Stimulated activated CD8-positive, alpha-beta memory T cell treated with anti-CD3 and anti-CD28 coated beads, Interleukin-15, amount 100 ng/mL, for 24 hours (primary cell): ENCODE measurements at places on chromosomes 5 and 9.

- DNase-seq, result no peak
Measured at GRCh38 chr5:6535594-6535993, 86.9 kb downstream of the UBE2QL1 start.

GRCh38 chr5:65695162-65695755, 26.6 kb downstream of the SGTB start:
- DNase-seq, result no peak

DNA sequence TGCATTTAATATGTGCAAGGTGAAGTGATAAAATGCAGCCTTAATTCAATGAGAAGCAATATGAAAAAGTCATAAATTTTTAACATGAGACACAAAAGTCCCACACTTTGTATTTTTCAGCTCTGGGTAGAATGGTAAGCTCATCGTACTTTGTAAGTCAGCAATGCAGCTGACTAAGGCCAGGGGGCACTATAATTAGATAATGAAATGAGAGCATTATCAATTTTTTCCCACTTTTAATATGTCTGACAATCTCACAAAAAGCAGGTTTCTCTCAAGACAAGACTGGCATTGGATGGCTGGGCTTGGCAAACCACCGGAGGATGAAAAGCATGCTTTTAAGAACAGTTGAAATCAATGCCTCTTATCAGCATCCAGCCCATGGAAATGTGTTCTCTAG, 162.8 kb downstream of the FAM174A start:
- no peak for DNase-seq

GRCh38 chr5:132056610-132057497, 3.6 kb upstream of the IL3 start:
- DNase-seq, result no peak

- DNase-seq, result no peak
Measured at GRCh38 chr9:130666393-130667119, 2.2 kb downstream of the PRDM12 start.

DNA sequence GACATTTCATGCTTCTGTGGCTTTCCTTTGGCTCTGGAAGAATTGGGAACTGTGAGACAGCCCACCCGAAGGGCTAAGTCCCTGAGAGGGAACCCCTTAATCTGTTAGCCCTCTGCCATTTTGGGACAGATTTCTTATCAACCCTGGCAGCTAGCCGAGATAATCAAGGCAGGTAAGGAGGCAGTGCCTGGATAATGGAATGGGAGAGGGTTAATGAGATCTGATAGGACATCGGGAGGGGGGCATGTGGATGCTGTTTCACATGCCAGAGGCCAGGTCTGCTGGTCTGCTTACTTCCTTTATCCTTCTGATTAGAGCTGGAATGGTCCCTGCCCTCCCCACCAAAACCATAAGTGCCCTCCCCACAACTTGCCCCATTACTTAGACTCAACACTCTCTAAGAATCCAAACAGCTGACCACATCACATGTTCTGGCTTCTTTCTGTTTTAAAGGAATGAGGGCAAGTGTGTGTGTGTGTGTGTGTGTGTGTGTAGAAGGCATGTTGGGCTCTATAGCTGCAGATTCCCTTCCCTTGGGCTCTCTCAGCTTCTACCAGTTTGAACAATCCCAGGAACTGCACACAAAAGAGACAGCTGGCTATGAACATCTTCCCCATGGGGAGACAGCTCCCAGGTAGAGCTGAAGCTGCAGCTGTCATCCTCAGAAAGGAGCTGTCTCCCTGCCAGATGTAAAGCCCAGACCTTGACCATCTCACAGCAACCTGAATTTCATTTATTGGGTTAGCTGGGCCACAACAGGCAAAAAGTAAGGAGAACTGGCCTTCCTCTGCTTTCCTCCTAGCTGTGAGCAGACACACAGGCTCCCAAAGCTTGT, 221.3 kb downstream of the PIK3R1 start:
- DNase-seq, result no peak

DNA sequence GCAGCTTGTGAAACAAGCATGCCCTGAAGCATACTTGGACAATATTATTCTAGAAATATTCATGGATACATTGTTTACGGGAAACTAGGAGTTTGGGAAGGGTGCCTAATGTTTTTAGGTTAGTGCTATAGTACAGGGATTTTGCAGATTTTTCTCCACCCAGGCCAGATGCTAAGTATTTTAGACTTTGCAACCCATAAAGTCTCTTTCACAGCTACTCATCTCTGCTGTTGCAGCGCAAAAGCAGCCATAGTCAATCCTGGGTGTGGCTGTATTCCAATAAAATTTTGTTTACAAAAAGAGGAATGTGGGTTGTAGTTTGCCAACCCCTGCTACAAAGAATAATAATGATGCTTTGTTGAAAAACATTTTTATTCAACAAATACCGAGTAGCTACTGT, 106.2 kb downstream of the CEMIP2 start:
- no peak for DNase-seq

- DNase-seq, result no peak
Measured at GRCh38 chr9:125829743-125830142, 82.6 kb downstream of the PBX3 start.

GRCh38 chr9:19138084-19138483, 10.8 kb upstream of the PLIN2 start:
- DNase-seq, result no peak

DNA sequence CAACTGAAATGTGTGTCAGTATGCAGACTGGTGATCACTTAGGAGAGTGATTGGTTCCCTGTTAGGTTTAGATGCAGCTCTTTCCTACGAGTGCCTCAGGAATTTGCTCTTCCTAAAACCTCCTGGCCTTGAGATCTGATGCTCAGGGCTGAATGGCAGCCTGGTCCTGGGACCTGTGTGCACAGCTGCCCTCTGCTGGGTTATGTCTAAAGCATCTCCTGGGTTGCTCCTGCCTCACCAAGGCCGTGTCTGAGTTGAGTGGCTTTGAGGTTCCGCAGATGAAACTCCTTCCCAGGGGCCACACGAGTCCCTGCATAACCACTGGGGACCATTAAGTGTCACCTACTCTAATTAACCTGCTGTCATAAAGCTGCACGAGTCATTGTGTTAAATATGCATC, 59.5 kb downstream of the MVB12B start:
- no peak for DNase-seq

DNA sequence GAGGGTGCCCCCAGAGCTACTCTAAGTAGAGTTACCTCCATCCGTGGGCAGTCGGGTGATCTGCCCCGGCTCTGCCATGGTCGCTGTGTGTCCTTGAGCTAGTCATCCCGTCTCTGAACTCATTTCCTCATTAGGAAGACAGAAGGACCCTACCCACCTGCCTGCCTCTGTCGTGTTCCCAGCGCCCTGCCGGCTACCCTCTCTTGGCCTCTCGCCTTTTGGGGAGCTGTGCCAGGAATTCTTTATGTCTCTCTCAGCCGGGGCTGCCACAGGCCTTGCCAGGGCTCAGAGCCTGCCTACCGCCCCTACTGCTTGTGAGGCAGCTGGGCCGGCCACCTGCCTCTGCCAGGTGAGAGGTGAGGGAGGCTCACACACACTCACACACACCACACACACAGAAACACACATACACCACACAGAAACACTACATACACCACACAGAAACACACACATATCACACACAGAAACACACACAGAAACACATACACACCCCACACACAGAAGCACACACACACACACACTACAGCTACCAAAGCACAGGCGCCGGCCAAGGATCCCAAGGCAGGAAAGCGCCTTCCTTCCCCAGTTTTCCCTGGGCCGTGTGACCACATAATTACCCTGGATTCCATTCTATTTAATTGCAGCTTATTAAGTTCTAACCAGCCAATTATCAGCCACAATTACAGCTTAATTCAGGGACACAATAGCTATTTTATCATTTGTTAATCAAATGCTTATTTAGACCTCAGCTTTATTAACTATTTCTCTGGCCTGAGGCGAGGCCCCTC, 41.7 kb downstream of the UNC5A start:
- DNase-seq, result no peak

GRCh38 chr5:57696389-57696769, 213.8 kb upstream of the ACTBL2 start:
- DNase-seq, result no peak

DNA sequence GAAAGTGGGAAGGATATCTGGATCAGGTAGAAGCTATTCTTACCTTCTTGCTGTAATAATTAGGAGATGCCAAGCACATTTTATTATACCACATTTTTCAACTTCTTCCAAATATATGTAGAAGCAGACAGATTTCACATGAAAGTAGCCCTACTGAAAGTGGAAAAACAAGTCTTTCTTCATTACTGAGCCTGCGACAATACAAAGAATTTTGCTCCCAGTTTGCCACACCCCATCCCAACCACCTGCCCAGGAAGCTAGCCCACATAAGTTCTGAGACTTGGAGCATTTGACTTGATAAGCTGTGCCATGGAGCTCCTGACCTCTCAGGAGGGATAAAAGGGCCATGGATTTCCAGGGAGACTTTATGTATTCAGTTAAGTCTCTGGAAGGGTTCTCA, 249.1 kb upstream of the ADCY2 start:
- DNase-seq, result no peak

- no peak for DNase-seq
Measured at GRCh38 chr9:13778631-13779030, 499.1 kb upstream of the MPDZ start.

DNA sequence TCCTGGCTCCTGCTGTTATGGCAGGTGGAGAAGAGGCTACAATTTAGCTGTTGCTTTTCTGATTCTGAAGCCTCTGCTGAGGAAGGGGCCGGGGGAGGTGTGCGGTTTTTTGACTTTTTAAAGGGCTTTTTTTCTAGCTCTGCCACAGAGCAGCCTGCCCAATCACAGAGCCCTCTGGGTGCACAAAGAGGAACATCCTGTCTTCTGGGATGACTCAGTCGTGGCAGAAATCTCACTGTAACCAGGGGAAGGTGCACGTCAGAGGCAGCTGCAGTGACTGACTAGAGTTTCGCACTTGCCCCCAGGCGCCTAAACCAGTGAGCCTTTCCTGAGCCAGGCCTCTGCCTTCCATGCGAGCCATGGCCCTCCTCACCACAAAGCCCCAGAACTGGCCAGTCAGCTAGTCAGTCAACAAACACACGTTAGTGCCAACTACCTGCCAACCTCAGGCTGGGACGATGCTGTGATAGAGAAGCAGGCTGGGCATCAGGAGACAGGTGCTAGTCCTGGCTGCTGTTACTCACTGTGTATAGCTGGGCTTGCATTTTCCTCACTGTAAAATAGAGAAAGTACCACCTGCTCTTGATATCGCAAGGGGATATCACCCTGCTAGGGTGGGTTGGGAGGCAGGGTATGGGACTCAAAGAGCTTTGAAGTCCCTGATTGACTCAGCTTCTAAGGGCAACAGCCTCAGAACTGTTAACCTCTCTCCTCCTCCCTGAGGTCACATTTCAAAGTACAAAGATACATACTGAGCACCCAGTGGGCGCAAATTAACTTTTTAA, 2.2 kb downstream of the AKNA start:
- no peak for DNase-seq

DNA sequence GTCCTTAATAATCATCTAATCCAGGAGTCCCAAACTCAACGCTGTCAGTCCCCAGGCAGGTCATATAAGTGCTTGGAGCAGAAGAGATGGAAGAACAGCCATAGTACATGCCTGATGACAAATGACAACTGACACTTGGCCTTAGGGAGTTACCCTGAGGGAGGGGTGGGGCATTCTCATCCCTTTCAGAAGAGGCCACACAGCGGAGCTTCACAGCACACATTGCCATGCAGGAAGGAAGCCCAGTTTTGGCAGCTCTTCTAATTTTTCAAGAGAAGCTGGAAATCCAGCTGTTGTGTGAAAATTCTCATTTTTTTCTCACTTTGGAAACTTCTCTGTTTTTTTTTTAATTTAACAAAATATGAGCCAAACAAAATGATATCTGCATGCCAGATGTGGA, 89.0 kb downstream of the ASTN2 start:
- DNase-seq, result no peak

DNA sequence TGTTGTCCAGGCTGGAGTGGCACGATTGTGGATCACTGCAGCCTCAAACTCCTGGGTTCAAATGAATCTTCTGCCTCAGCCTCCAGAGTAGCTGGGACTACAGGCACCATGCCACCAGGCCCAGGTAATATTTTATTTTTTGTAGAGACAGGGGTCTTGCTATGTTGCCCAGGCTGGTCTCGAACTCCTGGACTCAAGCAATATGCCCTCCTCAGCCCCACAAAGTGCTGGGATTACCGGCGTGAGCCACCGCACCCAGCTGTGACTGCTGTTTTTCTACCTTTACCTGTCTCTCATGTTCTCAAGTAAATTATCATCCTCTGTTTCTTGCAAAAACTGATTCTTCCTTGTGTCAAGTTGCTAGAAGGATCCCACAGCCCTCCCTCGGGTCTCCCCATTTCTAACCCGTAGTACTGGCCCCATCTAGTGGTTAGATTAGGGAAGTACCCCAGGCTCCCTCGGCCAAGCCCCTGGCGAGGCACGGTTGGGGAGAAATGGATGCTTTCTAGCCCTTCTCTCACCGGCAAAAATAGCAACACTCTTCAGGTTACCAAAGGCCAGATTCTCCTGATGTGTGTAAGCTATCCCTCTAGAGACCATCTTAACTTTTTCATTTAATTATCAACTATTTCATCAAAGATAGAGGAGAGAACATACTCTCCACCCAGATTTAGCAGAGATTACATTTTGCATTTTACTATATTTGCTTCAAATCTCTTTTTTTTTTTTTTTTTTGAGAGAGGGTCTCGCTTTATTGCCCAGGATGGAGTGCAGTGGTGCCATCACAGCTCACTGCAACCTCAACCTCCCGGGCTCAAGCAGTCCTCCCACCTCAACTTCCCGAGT, 19.2 kb upstream of the TOR1B start:
- peak; percentile 40 for DNase-seq

DNA sequence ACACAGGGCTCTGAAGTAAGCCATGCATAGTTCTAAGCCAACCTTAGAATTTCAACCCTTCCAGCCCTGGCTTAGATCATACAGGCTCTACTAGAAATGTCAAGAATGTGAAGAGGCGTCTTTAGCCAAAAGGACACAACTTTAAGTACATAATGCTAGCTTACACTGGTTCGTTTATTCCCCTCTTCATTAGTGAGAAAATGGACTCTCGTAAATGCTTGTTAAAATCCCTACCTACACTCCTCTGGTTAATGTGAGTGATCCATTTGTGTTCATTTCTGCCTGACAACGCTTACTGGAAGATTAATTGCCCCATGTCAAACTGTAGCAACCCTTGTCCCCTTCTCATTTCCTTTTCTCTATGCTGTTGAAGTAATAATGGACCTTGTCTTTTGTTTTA, 149.3 kb upstream of the POU5F2 start:
- DNase-seq, result no peak

- no peak for DNase-seq
Measured at GRCh38 chr5:134136221-134136631, 21.7 kb downstream of the TCF7 start.

GRCh38 chr5:179610109-179610902, 13.2 kb downstream of the HNRNPH1 start:
- DNase-seq, result no peak

- DNase-seq, result no peak
Measured at GRCh38 chr9:2790466-2790865, 53.4 kb downstream of the PUM3 start.

DNA sequence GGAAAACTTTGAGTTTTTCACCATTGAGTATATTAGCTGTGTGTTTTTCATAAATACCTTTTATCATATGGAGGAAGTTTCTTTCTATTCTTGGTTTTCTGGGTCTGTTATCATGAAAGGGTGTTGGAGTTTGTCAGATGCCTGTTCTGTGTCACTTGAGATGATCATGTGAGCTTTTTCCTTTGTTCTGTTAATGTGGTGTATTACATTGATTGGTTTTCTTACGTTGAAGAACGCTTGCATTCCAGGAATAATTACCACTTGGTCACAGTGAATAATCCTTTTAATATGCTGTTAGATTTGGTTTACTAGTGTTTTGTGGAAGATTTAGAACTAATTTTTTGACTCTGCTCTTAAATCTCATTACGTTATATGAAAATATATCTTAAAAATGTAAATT, 7.8 kb downstream of the PLEKHG4B start:
- DNase-seq, result no peak
